Spinal cord (tissue), 10 donors: ENCODE measurements at places on chromosomes 6 and 20. TPM values are rescaled to one million over a fixed set of nuclear protein-coding genes. Genes with fewer than 3 reads are reported as not detected.
A peak's percentile ranks its signal among the peaks of the same experiment; 100 is the strongest.

Gene FAM217A
- not detected for polyA plus RNA-seq

DNA sequence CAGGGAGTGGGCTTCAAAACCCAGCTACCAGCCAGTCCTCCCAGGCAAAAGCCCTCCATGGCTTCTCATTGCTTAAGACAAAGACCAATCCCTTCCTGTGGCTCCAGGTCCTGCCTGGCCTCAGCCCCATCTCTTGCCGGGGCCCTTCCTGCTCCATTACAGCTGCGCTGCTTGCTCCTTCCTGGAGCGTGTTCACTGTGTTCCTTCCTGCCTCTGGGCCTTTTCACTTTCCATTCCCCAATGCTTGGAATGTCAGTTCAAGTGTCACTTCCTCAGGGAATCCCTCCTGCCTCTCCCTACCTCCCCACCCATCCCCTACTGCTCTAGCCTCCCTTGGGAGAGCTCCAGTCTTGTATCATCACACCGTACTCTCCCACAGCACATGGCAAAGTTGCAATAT is 11.1 kb upstream of the ITPR3 start:
- peak overlapping the region; percentile 91 for H3K27ac ChIP-seq
- H3K4me1 ChIP-seq, result peaks cover 61% of the 10 kb centered on the region
- no peak for DNase-seq
- no peak overlapping the region for H3K4me3 ChIP-seq
- no peaks in the 10 kb centered on the region for H3K27me3 ChIP-seq
- H3K36me3 ChIP-seq, result no peaks in the 10 kb centered on the region

DNA sequence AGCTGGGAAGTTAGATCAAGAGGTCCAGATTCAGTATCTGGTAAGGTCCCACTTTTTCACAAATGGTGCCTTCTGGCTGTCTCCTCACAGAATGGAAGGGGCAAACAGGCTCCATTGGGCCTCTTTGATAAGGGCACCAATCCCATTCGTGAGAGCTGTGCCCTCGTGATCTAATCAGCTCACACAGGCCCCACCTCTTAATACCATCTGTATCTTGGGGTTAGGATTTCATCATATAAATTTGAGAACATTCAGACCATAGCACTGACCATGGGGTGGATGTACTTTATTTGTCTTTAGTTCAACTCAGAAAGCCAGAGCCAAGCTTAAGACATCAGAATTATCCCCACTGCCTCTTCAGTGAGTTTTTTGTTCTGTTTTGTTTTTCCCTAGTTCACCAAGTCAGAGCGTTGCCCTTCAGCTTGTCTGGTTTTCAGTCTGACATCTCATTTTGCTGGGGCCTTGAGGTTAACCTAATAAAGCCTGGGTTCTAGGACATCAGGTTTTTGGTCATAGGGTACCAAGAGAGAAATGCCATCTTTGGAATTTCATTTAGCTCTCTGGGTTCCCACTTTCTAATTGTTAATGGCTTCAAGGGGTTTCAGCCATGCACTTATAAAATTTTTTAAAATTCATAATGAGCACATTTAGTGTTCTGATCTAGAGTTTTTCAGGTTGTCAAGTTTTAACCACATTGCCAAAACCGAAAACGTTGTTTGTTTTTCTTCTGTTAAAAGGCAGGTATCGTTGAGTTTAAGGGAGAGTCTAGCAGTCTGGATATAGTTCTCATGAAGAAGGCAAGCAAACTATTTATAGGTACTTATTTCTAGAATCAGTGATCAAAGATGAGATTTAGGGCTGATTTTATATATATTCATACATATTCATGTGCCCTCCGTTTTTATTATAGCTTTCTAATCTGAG is 19.0 kb downstream of the SENP6 start:
- no peaks in the 10 kb centered on the region for H3K27me3 ChIP-seq
- H3K27ac ChIP-seq, result no peak overlapping the region
- peaks cover 8% of the 10 kb centered on the region for H3K36me3 ChIP-seq
- H3K4me3 ChIP-seq, result no peak overlapping the region
- H3K4me1 ChIP-seq, result no peaks in the 10 kb centered on the region

Gene B3GAT2
- polyA plus RNA-seq, result 52.8 TPM

DNA sequence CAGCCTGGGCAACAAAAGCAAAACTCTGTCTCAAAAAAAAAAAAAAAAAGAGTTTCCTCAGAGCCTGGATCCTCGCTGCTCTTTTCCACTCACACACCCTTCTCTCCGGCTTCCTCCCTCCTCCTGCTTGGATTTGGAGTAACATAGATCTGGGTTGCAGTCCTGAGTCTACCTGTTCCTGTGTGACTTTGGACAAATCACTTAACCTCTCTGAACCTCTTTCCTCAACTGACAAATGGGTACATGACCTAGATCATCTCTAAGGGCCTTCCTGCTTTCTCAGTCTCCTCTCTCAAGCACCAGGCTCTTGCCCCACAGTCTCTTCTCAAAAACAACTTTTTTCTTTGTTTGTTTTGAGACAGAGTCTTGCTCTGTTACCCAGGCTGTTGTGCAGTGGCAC is 5.6 kb upstream of the R3HDML start:
- no peaks in the 10 kb centered on the region for H3K36me3 ChIP-seq
- no peak overlapping the region for H3K27ac ChIP-seq
- DNase-seq, result no peak

DNA sequence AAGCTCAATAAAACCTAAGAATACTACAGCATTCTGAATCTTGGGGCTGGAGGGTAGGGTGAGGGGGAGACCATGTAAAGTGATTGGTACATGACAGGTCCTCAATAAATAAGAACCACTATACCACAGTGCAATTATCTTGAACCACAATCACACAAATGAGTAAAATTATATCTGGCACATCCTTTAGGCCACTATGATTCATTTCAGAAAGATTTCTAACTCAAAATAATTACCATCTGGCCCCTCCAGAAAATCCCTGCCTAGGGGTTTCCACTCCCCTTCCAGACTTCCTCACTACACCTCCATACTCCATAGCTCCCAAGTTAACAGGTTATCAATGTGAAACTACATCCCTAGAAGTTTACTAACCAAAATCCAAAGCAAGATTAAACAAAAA is 19.7 kb downstream of the AKIRIN2 start:
- no peak overlapping the region for H3K27ac ChIP-seq
- H3K4me1 ChIP-seq, result no peaks in the 10 kb centered on the region
- H3K27me3 ChIP-seq, result no peaks in the 10 kb centered on the region
- no peak overlapping the region for H3K4me3 ChIP-seq
- H3K36me3 ChIP-seq, result peaks cover 8% of the 10 kb centered on the region
- no peak for DNase-seq

Gene TPMT
- polyA plus RNA-seq, result 16.6 TPM
